ENCODE measurements at places on chromosomes 3 and 15.

- no peak for DNase-seq
Observed at GRCh38 chr3:23747841-23748240, 57.9 kb upstream of the UBE2E1 start.

DNA sequence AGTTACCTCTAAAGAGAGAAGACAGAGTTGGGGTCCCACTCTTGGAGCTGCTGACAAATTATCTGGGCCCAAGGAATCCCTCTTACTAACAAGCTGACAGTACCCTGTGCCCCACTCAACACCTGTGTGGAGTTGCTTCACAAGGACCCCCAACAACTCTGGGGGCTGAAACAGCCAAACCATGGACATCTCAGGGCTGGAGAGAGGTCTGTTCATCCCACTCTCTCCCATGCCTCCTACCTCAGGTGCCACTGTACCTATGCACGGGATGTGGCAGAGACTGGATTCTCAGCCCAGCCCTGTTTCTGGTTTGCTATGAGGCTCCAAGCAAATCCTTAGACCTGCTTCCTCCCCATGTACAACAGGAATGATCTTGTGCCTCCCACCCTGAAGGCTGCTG is 101.7 kb downstream of the ETFA start:
- no peak for DNase-seq

DNA sequence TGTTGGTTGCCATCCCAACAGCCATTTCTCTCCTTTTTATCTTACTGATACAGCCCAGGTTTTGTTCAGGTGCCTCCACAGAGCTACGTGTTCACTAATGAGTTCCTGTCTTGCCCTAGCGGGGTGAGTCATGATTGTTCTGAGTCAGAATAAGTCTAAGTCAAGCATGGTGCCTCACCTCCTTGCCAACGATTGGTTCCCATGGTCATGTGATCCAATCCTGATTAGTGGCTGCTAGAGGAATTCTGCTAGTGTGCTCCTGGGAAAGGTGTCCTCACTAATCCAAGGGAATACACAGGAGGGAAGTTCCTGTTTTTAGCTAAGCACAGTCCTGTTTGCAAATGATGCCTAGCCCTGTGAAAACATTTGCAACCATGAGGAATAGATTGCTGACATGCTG is 99.8 kb downstream of the NSUN3 start:
- peak; percentile 78 for DNase-seq

DNA sequence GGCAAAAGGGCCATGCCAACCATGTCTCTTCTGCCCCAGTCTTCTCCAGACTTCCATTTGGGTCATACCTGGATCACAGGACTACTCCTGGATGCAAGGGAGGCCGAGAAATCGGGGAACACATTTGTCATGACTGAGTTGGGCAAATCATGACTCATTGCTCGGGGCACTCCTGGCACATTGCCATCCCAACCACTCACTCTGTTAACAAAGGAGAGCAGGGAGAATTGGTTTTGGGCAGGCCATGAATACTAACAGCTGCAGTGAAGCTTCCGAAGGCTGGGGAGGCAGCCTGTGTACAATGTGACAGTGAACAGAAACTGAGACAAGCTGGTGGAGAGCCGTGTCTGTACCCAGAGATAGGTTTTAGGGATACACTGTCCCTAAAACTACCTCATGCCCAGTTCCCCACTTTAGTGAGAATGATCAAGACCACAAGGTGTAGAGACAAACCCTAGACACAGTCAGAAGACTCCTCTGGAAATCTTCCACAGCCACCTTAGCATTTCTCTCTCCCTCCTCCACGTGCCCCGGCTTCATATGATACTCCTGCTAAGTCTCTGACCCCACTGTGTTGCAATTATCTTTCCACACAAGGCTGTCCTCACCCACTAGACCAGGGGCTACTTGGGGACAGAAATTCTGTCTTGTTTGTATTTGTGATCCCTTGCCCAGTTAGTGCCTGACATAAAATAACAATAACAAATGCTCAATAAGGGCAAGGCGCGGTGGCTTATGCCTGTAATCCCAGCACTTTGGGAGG is 10.5 kb upstream of the BUB1B start:
- peak; percentile 58 for DNase-seq

- peak; percentile 77 for DNase-seq
Observed at GRCh38 chr15:39919748-39920509, at the start of gene GPR176. TSS of gene GPR176 (minus strand) at chr15:39920266. CDS start at chr15:39920026, 240 bp downstream.

Data from NCI-H226 (cell line).